Upper lobe of right lung (tissue), 1 donor: ENCODE measurements at places on chromosomes 13 and 19. TPM values are rescaled to one million over a fixed set of nuclear protein-coding genes. Genes with fewer than 3 reads are reported as not detected.

The FAM216B gene
- not detected for total RNA-seq

The FLT3LG gene
- total RNA-seq, result 12.1 TPM

The STARD13 gene
- total RNA-seq, result 60.4 TPM

The ZFR2 gene
- total RNA-seq, result 0.55 TPM

The PRTN3 gene
- not detected for total RNA-seq

DNA sequence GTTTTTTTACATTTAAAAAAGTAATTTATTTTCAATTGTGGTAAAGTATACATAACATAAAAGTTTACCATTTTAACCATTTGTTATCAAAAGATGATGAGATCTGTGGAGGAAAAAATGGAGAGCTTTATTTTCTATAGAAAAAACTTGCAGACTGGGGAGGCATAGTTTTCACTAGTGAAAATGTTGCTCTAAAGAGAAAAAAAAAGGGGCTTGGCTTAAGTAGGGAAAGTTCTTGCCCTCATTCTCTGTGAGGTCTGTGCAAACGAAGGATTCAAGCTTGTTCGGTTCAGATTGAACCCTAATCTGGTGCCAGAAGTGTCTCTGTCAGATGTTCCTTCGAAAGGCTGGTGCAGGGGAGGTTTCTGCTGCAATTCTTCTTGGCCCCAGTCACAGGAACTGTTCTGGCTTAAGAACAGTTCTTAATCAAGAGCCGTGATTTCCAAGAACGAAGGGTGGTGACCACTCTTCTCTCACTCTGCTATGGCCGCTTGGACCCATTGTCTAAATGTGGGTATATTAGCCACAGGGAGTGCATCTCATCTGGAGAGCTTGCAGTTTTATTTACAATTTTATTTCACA, 42.1 kb downstream of the PCCA start:
- H3K36me3 ChIP-seq, result no peaks in the 10 kb centered on the region
- no peak for DNase-seq
- no peaks in the 10 kb centered on the region for H3K4me1 ChIP-seq
- no peak overlapping the region for H3K4me3 ChIP-seq
- no peaks in the 10 kb centered on the region for H3K27me3 ChIP-seq

GRCh38 chr19:45902651-45903625, 525 bp upstream of the MYPOP start:
- peak overlapping the region; percentile 60 for H3K27ac ChIP-seq
- H3K27me3 ChIP-seq, result no peaks in the 10 kb centered on the region
- peak; percentile 100 for DNase-seq

- no peak for DNase-seq
- H3K36me3 ChIP-seq, result peaks cover 70% of the 10 kb centered on the region
- H3K27me3 ChIP-seq, result no peaks in the 10 kb centered on the region
- no peak overlapping the region for H3K4me3 ChIP-seq
These were observed 41.4 kb downstream of the MPHOSPH8 start for GRCh38 chr13:19674898-19675297.

- no peak for DNase-seq
- H3K36me3 ChIP-seq, result no peaks in the 10 kb centered on the region
These were observed 40.0 kb upstream of the FOXO1 start for GRCh38 chr13:40706439-40706838.

DNA sequence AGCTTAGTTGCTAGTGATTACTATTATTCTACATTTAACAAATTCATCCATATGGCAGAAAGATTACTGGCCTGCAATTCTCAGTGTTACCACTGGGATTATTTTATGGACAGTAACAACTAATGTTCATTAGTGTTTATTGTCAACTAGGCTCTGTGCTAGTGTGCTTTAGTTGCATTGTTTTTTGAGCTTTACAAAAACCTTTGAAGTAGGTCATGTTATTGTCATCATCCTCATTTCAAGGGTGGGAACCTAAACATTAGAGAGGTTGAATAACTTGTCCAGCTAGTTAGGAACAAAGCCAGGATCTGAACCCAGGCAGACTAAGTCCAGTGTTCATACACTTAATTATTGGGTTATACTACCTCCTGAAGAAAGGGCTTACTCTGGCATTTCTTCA, 27.8 kb upstream of the TDRD3 start:
- no peaks in the 10 kb centered on the region for H3K27me3 ChIP-seq
- H3K36me3 ChIP-seq, result no peaks in the 10 kb centered on the region
- H3K4me3 ChIP-seq, result no peak overlapping the region
- no peak overlapping the region for H3K27ac ChIP-seq

GRCh38 chr19:38869836-38870607, 8.1 kb downstream of the RINL start:
- no peaks in the 10 kb centered on the region for H3K36me3 ChIP-seq
- peak; percentile 97 for DNase-seq
- peaks cover 17% of the 10 kb centered on the region for H3K4me1 ChIP-seq
- peak overlapping the region; percentile 53 for H3K4me3 ChIP-seq

- no peaks in the 10 kb centered on the region for H3K4me1 ChIP-seq
- H3K4me3 ChIP-seq, result no peak overlapping the region
- no peak for DNase-seq
- no peaks in the 10 kb centered on the region for H3K36me3 ChIP-seq
These were observed 7.5 kb downstream of the IGLON5 start for GRCh38 chr19:51318687-51319648.

- H3K36me3 ChIP-seq, result peaks cover 81% of the 10 kb centered on the region
- H3K27ac ChIP-seq, result peak overlapping the region; percentile 63
- DNase-seq, result peak; percentile 52
- H3K4me1 ChIP-seq, result peaks cover 18% of the 10 kb centered on the region
- H3K4me3 ChIP-seq, result no peak overlapping the region
These were observed 15.7 kb downstream of the PRAM1 start for GRCh38 chr19:8486661-8487136.

DNA sequence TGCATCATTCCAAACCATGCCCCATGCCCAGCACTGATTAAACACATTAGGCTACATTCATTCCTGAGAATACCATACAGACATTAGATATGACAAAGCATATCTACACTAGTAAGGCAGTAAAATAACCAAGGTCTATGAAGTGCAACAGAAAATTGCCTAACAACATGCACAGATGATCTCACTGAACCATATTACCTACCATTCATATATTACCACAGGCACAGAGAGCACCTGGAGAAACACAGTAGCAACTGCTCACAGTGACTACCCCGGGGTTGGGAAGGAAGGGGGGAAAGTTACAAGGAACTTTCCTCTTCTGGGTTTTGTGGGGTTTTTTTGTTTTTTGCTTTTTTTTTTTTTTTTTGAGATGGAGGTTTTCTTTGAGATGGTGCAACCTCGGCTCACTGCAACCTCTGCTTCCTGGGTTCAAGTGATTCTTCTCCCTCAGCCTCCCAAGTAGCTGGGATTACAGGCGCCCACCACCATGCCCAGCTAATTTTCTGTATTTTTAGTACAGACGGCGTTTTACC, 669.6 kb downstream of the UQCRFS1 start:
- DNase-seq, result no peak
- H3K27me3 ChIP-seq, result no peaks in the 10 kb centered on the region
- no peak overlapping the region for H3K27ac ChIP-seq
- no peaks in the 10 kb centered on the region for H3K36me3 ChIP-seq
- H3K4me1 ChIP-seq, result no peaks in the 10 kb centered on the region

DNA sequence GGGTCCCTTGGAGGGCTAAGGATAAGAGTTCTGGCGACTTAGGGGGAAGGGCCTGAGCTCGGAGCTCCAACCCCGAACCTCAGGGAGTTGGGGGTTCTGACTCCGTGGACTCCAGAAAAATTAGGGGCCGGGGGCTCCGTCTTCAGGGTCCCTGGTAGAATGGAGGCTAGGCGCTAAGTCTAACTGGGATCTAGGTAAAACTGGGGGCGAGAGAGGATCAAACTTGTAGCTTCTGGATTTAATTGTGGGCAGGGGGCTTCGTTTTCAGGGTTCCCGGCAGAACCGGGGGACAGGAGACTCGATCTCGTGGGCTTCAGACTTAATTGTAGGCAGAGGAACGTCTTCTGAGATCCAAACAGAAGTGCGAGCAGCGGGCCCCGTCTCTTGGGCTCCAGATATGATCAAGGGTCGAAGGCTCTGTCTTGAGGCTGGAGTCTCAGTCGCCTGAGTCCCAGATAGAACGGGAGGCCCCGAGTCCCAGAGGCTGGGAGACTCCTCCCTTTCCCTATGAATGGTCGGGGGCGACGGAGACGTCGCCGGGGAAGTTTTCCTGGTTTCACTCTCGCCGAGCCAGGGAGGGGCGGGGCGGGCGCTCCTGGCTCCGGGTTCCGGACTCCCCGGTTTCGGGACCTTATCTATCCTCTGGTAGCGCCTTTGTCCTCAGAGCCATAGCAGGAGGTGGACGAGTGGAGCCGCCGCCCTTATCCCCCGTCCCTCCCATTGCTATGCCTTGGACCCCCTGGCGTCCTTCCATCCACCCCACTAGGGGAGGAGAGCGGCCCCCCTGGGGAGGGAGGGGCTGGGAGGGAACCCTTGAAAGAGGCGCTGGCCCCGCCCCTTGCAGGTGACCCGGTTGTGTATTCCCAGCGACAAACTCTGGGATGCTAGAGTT, 1.3 kb downstream of the NECTIN2 start:
- peak overlapping the region; percentile 95 for H3K27ac ChIP-seq
- H3K36me3 ChIP-seq, result no peaks in the 10 kb centered on the region
- DNase-seq, result peak; percentile 89
- H3K27me3 ChIP-seq, result no peaks in the 10 kb centered on the region
- H3K4me1 ChIP-seq, result peaks cover 28% of the 10 kb centered on the region
